Stimulated activated CD4-positive, alpha-beta T cell treated with anti-CD3 and anti-CD28 coated beads, TNF-alpha, amount 100 ng/mL, for 1 hour (primary cell): ENCODE measurements at places on chromosomes 13 and 19.
A peak's percentile ranks its signal among the peaks of the same experiment; 100 is the strongest.

DNA sequence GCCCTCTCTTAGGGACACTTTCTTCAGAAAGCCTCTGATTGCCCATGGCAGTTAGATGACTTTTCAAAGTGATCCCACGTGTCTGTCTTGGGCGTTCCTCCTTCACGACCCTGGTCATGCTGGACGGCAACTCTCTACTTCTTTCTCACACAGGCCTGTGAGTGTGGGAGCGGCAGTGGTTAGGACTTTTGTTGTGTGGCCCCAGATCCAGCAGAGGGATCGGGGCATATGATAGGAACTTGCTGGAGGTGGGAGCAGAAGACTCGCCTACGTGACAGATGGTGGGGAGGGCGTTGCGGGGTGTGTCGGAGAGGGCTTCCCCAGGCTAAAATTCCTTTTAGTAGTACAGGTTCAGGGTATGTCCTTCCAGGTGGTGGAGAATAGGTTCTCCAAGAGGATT is 289.5 kb upstream of the MAB21L1 start:
- no peak for DNase-seq

DNA sequence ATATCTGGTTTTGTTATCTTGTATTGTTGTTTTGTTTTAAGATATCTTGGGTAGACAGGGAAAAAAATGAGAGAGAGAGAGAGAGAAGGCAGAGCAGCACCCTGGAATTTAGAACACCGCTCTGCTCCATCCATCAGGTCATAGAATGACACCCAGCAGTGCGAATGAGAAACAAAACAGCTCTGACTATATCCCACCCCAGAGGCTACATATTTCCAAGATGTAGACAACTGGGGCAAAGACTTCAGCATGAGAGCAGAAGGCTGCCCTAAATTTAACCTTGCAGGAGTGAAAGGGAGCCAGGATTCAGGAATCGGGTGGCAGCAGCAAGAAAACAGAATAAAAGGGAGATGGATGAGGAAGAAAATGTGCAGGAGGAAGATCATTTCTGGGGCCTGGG is 46.5 kb downstream of the TNFSF13B start:
- no peak for DNase-seq

- DNase-seq: no peak
These were observed 2.0 kb upstream of the GAPDHS start for GRCh38 chr19:35531291-35531690.

DNA sequence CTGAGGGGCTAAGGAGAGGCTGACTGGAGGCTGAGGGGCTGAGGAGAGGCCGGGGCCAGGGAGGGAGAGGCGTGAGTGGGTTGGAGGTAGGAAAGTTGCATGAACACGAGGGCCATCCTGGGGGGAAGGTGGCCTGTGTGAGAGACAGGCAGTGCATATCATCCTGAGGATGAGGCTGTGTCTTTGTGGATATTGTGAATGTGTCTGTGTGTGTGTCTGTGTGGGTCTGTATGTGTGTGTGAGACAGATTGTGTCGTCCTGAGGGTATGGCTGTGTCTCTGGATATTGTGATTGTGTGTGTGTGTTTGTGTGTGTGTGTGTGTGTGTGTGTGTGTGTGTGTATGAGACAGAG is 422 bp downstream of the ZNF71 start:
- DNase-seq: no peak

DNA sequence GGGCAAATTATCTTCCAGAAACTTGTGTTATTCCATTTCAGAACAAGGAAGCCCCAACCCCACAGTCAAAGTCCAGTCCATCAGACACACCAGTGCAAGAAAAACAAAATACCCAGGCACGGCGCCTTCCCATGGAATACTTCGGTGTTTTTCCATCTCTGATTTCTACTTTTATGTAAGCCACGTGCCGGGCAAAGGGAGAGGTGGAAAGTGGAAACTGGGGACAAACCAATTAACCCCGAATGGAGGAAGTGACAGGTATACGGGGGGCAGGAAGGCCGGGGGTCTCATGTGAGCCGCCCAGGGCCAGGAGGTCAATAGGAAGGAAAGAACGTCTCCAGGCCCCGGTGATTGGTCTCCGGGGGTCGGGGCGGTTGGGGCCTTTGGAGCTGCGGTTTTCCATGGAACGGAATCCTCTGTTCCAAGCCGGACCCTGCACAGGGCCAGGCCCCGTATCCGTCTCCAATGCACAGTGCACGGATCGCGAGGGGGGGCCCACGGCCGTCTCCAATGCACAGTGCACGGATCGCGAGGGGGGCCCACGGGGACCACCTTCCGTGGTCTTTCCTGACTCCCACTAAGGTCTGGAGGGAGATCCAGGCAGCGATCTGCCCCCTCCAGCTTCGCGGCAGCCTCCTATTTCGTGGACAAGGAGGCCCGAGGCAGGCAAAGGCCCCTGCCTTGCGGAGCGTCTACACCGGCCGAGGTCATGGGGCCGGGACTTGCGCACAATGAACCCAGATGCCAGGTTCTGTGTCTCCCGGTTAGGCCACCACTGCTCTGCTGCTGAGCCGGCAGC is 79.7 kb downstream of the GADD45B start:
- DNase-seq: no peak

DNA sequence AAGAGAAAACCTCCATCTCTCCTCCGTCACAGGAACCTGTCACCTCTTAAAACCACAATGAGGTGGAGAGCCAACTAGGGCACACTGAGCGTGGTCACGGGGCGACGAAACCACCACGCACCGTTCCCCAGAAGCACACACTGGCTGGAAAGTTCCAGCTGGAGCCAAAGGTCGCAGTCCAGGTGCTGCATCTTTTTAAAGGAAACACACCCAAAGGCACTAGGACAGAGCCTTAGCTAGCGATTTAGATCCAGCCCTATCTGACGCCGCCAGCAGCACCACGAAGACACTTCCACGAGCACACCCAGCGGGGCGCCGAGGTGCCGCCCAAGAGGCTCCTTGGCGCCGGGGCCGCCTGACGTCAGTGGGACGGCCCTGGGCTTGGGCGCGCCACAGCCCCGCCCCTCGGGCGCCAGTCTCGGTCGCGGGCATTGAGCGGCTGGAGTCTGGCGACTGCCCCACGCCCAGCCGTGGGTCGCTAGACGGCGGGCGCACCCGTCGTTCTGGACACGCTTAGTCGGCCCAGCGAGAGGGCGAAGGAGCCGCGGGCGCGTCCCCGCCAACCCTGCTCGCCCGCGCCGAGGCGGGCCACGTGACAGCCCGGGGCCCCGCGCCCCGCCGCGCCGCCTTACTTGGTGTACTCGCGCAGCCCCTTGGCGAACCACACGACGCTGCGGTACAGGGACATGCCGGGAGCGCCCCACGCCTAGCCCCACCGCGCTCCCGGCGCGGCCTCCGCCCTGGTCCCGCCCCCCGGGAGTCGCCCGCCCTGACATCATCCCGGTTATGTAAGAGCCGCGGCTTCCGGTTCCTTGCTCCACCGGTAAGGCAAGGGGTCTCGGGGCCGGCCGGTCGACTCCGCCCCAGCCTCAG is at the start of gene DHRS12:
DHRS12 (minus strand) TSS at position 742 of the 873 bp plus-strand sequence. CDS start 4,504 bp downstream, outside the sequence.
- DNase-seq: peak; percentile 74

DNA sequence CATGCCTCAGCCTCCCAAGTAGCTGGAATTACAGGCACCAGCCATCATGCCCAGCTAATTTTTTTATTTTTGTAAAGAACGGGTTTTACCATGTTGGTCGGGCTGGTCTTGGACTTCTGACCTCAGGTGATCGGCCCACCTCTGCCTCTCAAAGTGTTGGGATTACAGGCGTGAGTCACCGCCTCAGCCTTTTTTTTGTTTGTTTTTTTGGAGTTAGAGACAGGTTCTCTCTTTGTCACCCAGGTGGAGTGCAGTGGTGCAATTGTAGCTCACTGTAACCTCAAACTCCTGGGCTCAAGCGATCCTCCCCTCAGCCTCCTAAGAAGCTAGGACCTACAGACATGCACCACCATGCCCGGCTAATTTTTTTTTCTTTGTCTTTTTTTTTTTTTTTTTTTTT is 15.6 kb upstream of the NOTCH3 start:
- no peak for DNase-seq

- no peak for DNase-seq
These were observed at the start of gene JSRP1 for GRCh38 chr19:2255982-2256685. JSRP1 (minus strand) TSS chr19:2256417; CDS start chr19:2255314, 1,103 bp downstream.

- no peak for DNase-seq
These were observed 10.9 kb downstream of the SETDB2 start for GRCh38 chr13:49455007-49455398.

DNA sequence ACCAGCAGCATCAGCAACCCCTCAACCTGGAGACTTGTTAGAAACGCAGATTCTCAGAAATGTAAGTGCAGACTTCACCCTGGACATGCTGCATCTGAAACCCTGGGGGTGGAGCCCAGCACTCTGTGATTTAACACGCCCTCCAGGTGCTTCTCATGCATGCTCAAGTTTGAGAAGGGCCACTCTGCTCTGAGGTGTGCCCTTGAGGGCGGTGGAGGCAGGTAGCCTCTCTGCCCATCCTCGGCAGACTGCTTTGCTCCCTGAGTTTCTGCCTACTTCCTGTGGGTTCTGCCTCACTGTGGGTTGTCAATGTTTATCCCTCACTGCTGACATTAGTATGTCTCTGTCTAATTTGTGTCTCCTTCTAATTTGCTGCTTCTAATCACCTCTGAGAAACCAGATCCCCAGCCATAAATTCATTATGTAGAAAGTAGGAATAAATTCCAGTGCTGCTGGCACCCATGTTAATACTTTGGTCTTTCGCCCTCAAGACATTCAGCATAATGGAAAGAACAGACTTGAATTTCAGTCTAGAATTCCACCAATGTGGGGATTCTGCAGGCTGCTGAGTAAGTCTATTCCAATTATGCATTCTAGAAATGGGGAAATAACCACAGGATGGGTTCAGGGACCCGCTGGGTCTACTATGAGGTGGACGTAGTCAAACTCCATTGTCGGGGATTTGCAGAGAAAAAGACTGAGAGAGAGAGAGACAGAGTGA is 51.3 kb upstream of the CYSLTR2 start:
- DNase-seq: no peak

DNA sequence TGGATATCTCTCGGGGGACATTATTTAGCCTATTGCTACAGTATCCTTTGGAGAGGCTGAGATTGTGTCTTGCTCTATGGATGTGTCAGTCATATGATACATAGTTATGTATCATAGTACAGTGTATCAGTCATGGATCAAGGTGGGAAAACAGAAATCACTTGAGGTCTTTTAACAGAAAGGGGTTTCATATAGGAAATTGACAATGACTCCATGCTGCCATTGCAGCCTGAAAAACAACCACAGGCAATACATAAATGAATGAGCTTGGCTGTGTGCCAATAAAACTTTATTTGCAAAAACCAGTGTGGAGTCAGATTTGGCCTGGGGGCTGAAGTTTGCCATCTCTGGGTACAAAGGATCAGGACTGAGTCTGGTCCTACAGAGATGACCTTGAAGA is 35.4 kb downstream of the COLGALT1 start:
- no peak for DNase-seq

DNA sequence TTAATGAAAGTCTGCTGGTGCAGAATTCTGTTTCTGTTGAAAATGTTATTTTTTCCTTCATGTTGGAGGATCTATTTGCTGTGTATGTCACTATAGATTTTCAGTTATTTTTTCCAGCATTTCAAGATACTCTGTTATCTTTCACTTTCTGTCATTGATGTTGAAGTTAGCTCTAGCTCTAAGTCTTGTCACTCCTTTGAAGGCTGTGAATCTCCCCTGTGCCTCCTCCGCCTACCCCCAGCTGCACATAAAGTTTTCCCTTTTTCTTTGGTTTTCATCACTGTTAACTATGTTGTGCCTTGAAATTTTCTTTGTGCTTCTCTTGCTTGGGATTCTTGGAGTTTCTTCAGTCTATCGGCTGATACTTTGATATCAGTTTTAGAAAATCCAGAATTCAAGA is 20.8 kb downstream of the URI1 start:
- DNase-seq: no peak

- DNase-seq: no peak
These were observed 171.5 kb upstream of the CSNK1A1L start for GRCh38 chr13:37277007-37277406.

DNA sequence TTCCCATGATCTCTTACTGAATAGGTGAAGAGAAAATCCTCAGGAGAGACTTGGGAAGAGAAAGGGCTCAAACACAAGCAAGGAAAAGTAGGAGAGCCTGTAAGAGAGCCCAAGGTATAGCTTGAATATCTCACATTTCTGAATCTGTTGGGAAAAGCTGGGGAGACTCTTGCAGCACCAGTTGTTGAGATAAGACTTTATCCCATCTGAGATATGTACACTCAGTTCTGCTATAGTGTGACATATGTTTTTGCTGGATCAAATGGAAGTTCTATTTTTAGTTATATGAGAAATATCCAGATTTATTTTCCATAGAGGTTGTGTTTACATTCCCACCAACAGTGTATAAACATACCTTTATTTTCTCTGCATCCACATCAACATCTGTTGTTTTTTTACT is 246.1 kb downstream of the NDFIP2 start:
- no peak for DNase-seq

GRCh38 chr19:56071151-56071550 is 49.9 kb downstream of the ZNF787 start:
- DNase-seq: no peak

- DNase-seq: no peak
These were observed 73.2 kb upstream of the MCF2L start for GRCh38 chr13:112895521-112896465.

DNA sequence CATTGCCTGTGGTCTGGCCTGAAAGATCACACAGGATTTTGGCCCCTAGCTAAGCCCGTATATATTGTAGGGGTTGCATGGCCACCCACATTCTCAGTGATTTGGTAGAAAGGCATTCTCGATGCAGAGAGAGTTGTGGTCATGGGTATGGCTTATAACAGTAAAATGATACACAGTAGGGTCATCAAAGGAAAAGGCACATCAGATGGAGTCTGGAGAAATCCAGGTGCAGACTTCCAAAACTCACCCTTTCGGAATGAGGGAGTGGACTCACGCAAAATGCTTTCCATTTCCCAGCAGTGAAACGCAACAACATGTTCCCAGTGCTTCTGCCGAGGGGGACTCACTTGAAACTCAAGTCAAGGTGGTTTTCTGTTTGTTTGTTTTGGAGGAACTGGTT is 802.5 kb upstream of the SLITRK1 start:
- DNase-seq: no peak

GRCh38 chr13:93004919-93005318 is 221.7 kb upstream of the GPC6 start:
- DNase-seq: no peak

DNA sequence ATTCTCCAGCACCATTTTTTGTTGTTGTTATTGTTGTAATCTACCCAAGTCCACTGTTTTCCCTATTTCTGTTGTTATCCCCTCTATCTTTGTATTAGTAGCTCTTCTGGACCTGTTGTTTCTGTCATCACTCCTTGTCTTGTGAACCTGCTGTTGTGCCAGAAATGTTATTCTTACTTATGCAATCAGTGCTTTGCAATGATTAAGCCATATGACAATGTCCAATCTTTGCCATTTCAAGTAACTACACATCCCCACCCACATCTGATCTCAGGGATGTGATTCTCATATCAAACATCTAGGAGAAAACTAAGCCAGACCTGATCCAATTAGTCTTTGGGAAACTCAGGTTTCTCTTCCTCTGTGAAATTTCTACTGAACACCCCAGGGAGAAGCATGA is 472.6 kb upstream of the KLHL1 start:
- no peak for DNase-seq

DNA sequence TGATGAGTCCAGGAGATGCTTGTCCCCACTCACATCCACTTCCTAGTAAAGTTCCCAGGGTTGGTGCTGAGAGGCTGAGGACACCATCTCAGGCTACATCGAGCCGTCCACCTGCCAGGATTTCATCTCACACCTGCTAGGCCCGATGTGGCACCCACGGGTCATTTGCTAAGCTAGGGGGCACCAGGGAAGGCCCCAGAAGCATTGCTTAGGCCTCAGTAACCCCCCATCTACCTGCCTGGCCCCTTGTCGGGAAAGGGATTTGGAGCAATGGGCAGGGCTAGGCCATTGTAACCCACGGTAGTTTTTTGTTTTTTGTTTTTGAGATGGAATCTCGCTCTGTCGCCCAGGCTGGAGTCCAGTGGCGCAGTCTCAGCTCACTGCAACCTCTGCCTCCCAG is 51.8 kb downstream of the F2RL3 start:
- no peak for DNase-seq
